ENCODE measurements at places on chromosomes 2 and 18. TPM values are rescaled to one million over a fixed set of nuclear protein-coding genes. Genes with fewer than 3 reads are reported as not detected.

KCMF1 gene
- total RNA-seq = 69.8 TPM

SKOR2 gene
- total RNA-seq = not detected

SYT4 gene
- total RNA-seq = not detected

PLGLB1 gene
- not detected for total RNA-seq

DNER gene
- 1.1 TPM for total RNA-seq

- no peak for DNase-seq
- peaks cover 8% of the 10 kb centered on the region for H3K4me1 ChIP-seq
- H3K27ac ChIP-seq = no peak overlapping the region
- no peaks in the 10 kb centered on the region for H3K36me3 ChIP-seq
Measured at GRCh38 chr2:230665263-230665691, 47.4 kb upstream of the CAB39 start.

DNA sequence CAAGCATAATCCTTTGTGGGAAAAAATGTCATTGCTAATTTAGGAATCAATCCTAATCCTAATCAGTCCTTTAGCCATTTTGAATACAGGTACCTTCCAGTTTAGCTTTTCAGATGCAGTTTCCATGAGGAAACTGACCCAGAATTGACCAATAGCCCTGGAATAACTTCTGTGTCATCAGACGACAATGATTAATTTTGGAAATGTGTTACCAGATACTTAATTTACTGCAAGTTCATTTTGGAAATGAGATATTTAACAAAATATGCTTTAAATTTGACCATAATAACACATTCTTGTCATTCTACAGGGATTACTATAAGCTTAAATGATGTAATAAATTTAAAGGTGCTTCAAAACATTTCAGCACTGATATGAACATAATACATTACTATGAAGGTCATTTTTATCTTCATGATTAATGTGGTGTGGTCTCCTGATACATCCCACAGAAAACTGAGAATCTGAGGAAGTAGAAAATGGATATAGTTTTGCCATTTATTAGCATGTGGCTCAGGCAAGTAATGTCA lies 129.8 kb upstream of the SH3BP4 start:
- peaks cover 12% of the 10 kb centered on the region for H3K27me3 ChIP-seq
- no peak overlapping the region for H3K4me3 ChIP-seq
- H3K4me1 ChIP-seq = peaks cover 4% of the 10 kb centered on the region
- H3K36me3 ChIP-seq = no peaks in the 10 kb centered on the region

DNA sequence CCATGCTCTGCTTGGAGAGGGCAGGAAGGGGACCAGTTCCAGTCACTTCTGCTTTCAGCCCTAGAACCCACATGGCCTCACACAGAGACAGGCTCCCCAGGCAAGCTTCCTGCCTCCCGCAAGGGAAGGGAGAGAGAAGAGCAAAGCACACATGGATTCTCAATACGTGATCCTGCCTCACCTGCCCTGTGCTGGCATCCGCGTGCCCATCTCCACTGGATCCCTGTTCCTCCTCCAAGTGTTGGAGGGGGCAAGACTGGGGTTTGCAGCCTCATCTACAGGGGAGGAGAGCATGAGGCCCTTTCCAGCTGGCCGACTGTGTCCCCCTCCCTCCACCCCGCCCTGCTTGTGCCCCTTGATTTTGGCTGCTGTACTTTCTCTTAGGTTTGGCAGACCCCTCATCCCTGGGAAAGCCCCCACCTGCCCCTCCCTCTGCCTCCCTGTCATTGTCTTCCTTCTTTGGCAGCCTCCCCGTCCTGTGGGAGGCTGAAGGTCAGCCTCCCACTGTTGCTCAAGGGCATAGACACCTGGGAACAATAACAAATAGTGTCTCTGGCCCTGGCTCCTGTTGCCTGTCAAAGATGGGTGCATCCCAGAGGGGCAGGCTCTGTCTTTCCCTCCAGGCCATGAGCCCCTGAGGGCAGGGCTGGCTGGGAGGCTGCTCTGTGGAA lies 22.7 kb downstream of the KCNF1 start:
- H3K4me1 ChIP-seq = peaks cover 30% of the 10 kb centered on the region
- no peak overlapping the region for H3K4me3 ChIP-seq
- no peaks in the 10 kb centered on the region for H3K36me3 ChIP-seq
- peaks cover 19% of the 10 kb centered on the region for H3K27me3 ChIP-seq
- H3K27ac ChIP-seq = no peak overlapping the region

GRCh38 chr18:9638886-9639285 lies 24.5 kb upstream of the PPP4R1 start:
- no peak overlapping the region for H3K4me3 ChIP-seq
- H3K4me1 ChIP-seq = no peaks in the 10 kb centered on the region
- H3K27me3 ChIP-seq = no peaks in the 10 kb centered on the region

DNA sequence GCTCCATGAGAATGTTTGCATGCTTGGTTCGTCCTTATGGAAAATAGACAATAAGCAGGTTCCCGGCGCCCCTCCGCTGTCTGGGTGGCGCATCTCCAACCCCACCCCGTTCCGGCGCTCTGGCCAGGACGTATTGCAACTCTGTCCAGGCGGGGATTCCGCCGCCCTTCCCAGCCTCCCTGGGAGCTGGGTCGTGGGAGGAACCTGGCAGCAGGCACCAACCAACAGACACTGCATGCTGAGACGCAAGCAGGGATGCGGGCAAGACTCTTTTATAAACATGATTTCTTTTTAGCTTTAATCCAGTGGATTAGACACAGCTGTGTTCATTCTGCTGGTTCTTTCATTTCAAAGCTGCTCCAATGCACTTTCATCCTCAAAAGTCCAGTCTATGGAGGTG lies 240.2 kb downstream of the SH3BP4 start:
- no peak overlapping the region for H3K27ac ChIP-seq
- peaks cover 69% of the 10 kb centered on the region for H3K27me3 ChIP-seq
- H3K4me1 ChIP-seq = no peaks in the 10 kb centered on the region
- no peaks in the 10 kb centered on the region for H3K36me3 ChIP-seq

DNA sequence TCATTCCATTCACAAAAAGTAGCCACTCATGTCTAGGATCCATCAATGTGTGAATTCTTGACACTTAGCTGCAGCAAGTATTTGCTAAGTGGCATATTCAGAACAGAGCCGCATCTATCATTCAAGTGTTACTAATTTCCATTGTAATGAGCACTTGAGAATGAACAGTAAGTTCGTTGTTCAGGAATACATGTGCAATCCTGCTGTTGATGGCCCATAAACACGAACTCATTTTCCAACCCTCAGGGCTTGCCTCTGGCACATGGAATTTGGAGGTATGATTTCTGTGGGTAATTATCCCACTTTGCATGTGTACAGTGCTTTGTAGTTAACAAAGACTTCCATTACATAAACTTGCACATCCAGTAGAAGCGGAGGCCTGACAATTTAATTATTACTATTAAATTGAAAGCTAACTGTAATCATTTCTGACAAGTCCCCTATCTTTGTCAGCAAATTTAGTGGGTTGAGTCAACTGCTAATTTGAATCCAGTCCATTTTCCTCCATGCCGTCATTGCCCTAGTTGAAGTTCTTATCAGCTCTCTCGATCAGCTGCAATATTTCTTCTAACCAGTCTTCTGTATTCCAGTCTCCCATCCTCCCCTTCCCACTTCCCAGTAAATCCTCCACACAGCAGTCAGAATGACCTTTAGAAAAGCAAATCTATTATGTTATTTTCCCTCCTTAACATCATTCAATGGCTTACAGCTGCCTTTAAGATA lies 116.0 kb upstream of the AQP4 start:
- peaks cover 17% of the 10 kb centered on the region for H3K4me1 ChIP-seq
- H3K4me3 ChIP-seq = no peak overlapping the region
- H3K27me3 ChIP-seq = no peaks in the 10 kb centered on the region
- no peak for DNase-seq
- no peak overlapping the region for H3K27ac ChIP-seq
- H3K36me3 ChIP-seq = peaks cover 6% of the 10 kb centered on the region

GRCh38 chr2:169143998-169144397 lies 74.6 kb downstream of the DHRS9 start:
- no peaks in the 10 kb centered on the region for H3K4me1 ChIP-seq
- no peak overlapping the region for H3K4me3 ChIP-seq
- H3K27ac ChIP-seq = no peak overlapping the region
- H3K36me3 ChIP-seq = no peaks in the 10 kb centered on the region
- DNase-seq = no peak

DNA sequence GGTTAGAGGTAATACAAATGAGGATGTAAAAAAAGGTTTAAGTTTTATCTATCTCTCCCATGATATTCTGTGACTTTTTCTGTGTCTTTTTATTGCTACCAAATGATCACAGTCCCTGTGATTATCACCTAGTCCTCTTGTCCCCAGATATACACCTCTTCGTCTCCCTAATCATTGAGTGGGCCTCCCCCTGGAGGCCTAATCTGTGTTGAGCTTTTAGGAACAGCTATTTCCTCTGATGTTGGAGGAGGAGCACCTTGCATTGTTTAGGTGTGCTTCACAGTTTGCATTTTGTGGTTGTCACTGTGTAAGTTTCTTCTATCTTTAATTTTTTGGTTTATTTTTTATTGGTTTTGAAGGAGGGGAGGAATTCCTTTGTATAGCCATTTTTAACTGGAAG lies 33.3 kb downstream of the CCDC85A start:
- no peaks in the 10 kb centered on the region for H3K4me1 ChIP-seq
- no peak for DNase-seq
- no peak overlapping the region for H3K4me3 ChIP-seq
- no peaks in the 10 kb centered on the region for H3K36me3 ChIP-seq

GRCh38 chr18:11269257-11269656 lies 119.9 kb upstream of the PIEZO2 start:
- DNase-seq = no peak
- no peaks in the 10 kb centered on the region for H3K4me1 ChIP-seq
- no peak overlapping the region for H3K27ac ChIP-seq
- no peak overlapping the region for H3K4me3 ChIP-seq

DNA sequence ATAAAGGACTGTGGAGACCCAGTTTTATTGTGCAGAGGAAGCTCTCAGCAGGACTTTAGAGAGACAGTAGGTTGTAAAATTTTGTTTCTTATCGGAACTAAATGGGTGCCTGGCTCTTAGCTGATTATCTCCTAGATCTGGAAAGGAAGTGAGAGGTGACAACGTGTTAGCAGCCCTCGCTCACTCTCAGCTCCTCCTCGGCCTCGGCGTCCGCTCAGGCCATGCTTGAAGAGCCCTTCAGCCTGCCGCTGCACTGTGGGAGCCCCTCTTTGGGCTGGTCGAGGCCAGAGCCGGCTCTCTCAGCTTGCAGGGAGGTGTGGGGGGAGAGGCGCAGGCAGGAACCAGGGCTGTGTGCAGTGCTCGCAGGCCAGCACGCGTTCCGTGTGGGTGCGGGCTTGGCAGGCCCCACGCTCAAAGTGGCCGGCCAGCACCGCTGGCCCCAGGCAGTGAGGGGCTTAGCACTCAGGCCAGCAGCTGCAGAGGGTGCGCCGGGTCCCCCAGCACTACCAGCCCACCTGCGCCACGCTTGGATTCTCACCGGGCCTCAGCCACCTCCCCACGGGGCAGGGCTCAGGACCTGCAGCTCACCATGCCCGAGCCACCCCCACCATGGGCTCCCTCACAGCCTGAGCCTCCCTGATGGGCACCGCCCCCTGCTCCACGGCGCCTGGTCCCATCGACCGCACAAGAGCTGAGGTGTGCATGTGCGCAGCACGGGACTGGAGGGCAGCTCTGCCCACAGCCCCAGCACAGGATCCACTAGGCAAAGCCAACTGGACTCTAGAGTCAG lies 4.6 kb upstream of the MFF start:
- no peaks in the 10 kb centered on the region for H3K27me3 ChIP-seq
- peaks cover 17% of the 10 kb centered on the region for H3K36me3 ChIP-seq
- H3K4me3 ChIP-seq = no peak overlapping the region
- DNase-seq = no peak

- H3K36me3 ChIP-seq = no peaks in the 10 kb centered on the region
- no peak overlapping the region for H3K4me3 ChIP-seq
- H3K27me3 ChIP-seq = peaks cover 65% of the 10 kb centered on the region
- H3K4me1 ChIP-seq = no peaks in the 10 kb centered on the region
- no peak overlapping the region for H3K27ac ChIP-seq
Measured at GRCh38 chr18:10113121-10114022, 199.6 kb downstream of the VAPA start.

DNA sequence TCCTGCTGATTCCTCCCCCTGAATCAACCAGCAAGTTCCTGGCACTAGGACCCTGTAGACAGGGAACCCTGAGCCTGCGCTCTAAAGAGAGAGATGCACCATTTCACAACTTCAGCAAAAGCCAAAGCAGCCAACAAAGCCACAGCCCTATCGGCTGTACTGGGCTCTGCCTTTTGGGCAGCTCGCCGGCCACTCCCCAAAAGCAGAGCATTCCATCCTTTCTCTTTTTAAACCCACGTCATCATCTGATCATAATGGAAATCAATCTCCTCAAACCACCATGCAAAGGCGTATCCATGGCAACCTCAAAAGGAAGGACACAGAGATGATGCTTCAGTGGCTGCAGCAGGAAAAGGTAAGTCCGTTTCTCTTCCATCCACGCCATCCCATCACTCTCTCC lies 5.3 kb upstream of the DCTN1 start:
- no peak overlapping the region for H3K4me3 ChIP-seq
- H3K36me3 ChIP-seq = no peaks in the 10 kb centered on the region
- DNase-seq = no peak
- H3K27ac ChIP-seq = no peak overlapping the region
- peaks cover 12% of the 10 kb centered on the region for H3K4me1 ChIP-seq
- no peaks in the 10 kb centered on the region for H3K27me3 ChIP-seq

GRCh38 chr2:160338901-160339685 lies 139.0 kb upstream of the ITGB6 start:
- no peaks in the 10 kb centered on the region for H3K36me3 ChIP-seq
- H3K27ac ChIP-seq = no peak overlapping the region
- DNase-seq = no peak
- no peak overlapping the region for H3K4me3 ChIP-seq
- H3K4me1 ChIP-seq = peaks cover 30% of the 10 kb centered on the region

- no peaks in the 10 kb centered on the region for H3K27me3 ChIP-seq
- H3K4me3 ChIP-seq = no peak overlapping the region
- H3K27ac ChIP-seq = no peak overlapping the region
- peaks cover 8% of the 10 kb centered on the region for H3K4me1 ChIP-seq
- peaks cover 4% of the 10 kb centered on the region for H3K36me3 ChIP-seq
Measured at GRCh38 chr2:98833917-98834263, 102.1 kb downstream of the CRACDL start.

DNA sequence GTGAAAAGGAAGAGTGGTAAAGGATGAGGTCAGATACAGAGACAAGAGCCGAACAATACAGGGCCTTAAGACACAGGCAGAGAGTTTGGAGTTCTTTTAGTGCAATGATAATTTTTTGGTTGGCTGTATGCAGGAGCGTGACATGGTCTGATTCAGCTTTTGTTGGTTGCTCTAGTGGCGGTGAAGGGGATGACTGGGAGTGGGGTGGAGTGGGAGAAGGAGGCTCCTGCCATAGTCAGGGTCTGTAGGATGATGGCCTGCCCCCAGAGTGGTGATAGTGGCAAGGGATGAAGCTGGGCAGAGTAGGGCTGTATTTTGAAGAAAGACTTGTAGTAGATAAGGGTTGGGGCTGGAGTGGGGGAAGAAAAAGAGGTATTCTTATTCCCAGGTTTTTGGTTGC lies 306.6 kb upstream of the VWC2L start:
- no peak for DNase-seq
- H3K27ac ChIP-seq = no peak overlapping the region
- peaks cover 21% of the 10 kb centered on the region for H3K4me1 ChIP-seq
- no peaks in the 10 kb centered on the region for H3K27me3 ChIP-seq
- no peaks in the 10 kb centered on the region for H3K36me3 ChIP-seq

Data from Calu3 (cell line).